ENCODE measurements at places on chromosomes 3 and 15. TPM values are rescaled to one million over a fixed set of nuclear protein-coding genes. Genes with fewer than 3 reads are reported as not detected.

The RTP4 gene
- 19.4 TPM for total RNA-seq

The CAMP gene
- total RNA-seq = not detected

The FRMD5 gene
- total RNA-seq = not detected

The SH2D7 gene
- total RNA-seq = not detected

The COL6A5 gene
- not detected for total RNA-seq

The DUOX1 gene
- not detected for total RNA-seq
